ENCODE measurements at places on chromosomes 13 and 19.

GRCh38 chr13:30026093-30026492 is 175.7 kb upstream of the UBL3 start:
- peak; percentile 36 for DNase-seq

DNA sequence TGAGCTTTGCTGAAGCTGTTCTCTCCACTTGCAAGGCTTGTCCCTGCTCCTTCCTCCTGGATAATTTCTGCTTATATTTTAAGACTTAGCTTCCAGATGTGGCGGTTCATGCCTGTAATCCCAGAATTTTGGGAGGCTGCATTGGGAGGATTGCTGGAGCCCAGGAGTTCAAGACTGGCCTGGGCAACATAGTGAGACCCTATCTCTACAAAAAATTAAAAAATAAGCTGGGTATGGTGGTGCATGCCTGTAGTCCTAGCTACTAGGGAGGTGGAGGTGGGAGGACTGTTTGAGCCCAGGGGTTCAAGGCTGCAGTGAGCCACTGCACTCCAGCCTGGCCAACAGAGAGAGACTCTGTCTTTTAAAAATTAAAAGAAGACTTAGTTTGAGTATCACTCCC is 31.6 kb downstream of the CEBPA start:
- no peak for DNase-seq

- DNase-seq, result no peak
Measured at GRCh38 chr13:107845911-107846310, 369.4 kb downstream of the LIG4 start.

DNA sequence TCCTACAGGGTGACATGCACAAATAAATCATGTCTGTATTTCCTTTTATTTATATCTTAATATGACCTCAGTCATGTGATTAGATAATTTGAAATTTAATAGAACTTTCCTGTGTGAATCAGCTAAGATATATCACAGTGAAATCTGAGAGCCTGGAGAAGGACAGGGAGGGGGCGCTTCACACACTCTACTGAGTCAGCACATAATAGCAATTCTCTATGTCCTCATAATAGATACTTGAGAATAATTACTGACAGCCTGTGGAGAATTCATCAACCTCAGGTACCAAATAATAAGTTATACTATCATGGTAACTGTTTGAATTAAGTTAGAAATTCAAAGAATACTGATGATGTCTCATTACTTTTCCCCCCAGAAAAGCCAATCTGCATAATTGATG is 98.0 kb upstream of the SLC10A2 start:
- no peak for DNase-seq

DNA sequence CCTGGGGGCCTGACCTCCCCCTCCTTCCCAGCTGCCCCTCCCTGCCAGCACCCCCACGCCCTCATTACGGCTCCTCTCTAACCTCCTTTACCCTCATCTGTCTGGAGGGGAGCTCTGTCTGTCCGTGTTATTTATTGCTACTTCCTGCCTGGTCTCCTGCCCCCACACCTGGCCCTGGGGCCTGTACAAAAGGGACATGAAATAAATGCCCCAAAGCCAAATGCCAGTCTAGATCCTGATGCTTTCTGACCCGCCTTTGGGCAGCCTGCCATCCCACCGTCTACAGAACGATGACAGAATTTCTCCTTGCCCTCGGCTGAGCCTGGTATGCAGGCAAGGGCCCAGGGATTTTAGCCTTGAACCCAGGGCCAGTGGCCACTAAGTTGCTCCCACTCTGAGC is 15.4 kb upstream of the CD22 start:
- DNase-seq, result no peak

- DNase-seq, result no peak
Measured at GRCh38 chr13:48220592-48220980, 12.4 kb upstream of the ITM2B start.

DNA sequence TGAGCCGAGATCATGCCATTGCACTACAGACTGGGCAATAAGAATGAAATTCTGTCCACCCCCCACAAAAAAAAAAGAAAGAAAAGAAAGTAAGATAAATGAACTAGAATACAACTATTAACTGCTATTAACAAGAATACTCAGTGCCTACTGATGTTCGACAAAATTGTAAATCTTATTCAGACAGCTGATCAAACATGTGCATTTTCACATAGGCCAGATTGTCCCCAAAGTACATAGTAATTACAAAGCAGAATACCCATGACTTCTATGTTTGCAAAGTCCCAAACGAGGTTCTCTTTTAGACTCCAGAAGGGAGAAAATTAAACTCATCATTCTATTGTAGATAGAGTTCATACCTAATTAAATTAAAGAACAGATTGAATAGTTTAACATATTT is 113.4 kb downstream of the UFM1 start:
- no peak for DNase-seq

DNA sequence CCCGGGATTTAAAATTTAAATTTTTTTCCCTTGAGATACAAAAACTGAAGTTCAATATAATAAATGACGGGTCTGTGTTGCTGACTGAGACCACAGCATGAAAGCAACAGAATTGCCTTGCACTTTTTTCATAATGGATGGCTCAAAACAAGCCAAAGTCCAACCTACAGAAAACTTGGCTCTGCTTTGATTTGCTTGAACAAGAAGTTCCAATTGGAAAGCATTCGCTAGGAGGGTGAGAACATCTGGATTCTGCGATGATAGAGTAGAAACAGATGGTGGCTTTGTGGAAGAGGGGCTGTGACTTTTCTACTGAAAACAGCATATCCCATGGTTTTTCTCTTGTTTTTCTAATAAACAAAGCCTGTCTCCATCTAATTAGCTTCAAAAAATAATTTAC is 46.4 kb downstream of the THSD1 start:
- no peak for DNase-seq

DNA sequence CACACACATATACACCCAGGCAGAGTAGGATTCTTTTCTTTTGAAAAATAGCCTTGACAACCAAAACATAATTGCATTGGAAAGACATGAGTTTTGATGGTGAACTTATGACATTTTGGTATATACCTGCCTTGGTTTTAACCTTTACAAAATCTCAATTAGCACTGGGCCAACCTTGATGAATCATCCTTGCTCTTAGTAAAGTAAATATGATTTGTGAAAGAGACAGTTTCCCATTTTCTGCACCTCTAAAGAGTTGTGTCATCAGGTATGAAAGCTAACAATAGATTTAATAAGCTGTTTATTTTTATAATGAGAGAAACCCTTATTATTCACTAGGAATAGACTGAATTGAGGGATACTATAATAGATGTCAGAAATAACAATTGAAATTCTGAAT is 15.7 kb upstream of the ENOX1 start:
- DNase-seq, result no peak

DNA sequence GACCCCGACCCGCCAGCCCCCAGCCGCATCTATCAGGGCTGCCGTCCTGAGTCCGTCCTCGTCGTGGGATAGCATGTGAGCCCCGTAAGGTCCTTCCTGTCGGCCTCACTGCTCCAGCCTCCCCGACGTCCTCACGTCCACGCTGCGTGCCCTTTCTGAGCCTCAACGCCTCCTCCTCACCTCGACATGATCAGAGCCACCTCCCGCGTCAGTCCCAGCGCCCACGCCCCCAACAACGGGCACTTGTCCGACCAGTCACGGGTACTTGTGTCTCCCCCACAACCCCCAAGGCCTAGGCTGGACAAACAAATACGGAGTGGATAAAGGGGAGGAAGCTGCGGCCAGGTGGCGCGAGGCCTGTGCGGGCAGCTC is 665 bp downstream of the ZNF497 start:
- DNase-seq, result peak; percentile 67

DNA sequence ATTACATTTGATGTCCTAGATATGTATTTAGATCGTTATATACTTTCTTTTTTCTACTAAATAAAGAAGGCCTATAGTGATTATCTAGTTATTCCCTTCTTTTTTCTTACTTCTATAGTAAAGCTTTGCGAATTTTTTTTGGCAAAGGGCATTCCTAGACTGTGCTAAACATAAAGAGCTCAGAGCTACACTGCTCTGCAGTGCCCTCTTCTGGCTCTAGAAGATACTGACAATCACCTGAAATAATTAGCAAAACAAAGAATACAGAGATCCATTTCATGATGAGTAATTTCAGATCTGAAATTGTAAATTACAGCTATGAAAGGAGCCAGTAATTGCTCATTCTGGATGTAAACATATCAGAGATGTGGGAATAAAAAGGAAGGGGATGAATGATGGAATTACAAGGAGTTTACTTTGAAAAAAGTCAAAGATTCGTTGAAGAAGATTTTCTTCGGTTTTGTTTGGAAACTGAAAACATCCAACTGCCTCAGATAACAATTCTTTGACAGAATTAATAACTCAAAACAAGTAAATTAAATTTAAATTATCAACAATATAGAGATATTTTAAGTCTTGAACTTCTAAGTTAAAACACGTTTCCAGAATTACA is 288.5 kb downstream of the NALCN start:
- peak; percentile 63 for DNase-seq

- DNase-seq, result no peak
Measured at GRCh38 chr13:103487841-103488240, 421.6 kb upstream of the SLC10A2 start.

DNA sequence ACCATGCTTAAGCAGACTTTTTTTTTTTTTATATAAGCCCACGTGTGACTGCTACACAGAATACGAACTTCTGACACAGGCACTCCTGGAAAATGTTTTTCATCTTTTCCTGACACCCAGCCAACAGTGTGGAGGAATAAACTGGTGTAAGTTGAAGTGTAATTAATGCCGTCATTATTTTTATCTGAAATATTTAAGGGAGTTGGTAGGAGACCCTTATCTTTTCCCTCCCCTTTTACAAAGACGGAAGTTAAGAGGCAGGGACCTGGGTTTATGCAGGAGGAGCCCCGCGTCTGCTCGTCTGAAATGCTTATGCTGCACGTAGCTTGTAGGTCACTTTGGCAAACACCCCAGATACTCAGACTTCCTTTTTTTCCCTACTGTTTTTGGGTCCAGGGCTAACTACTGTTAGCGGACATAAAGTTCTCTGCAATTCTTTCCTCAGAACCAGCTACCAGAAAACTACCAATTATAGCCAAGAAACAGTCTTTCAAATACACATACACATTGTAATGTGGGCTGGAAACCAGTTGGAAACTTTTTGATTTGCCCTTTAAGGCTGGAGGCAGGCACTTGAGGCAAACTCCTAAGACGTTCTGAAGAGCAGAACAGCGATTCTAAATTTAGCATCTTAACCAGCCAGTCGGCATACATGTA is 50.8 kb downstream of the EFNB2 start:
- peak; percentile 82 for DNase-seq

DNA sequence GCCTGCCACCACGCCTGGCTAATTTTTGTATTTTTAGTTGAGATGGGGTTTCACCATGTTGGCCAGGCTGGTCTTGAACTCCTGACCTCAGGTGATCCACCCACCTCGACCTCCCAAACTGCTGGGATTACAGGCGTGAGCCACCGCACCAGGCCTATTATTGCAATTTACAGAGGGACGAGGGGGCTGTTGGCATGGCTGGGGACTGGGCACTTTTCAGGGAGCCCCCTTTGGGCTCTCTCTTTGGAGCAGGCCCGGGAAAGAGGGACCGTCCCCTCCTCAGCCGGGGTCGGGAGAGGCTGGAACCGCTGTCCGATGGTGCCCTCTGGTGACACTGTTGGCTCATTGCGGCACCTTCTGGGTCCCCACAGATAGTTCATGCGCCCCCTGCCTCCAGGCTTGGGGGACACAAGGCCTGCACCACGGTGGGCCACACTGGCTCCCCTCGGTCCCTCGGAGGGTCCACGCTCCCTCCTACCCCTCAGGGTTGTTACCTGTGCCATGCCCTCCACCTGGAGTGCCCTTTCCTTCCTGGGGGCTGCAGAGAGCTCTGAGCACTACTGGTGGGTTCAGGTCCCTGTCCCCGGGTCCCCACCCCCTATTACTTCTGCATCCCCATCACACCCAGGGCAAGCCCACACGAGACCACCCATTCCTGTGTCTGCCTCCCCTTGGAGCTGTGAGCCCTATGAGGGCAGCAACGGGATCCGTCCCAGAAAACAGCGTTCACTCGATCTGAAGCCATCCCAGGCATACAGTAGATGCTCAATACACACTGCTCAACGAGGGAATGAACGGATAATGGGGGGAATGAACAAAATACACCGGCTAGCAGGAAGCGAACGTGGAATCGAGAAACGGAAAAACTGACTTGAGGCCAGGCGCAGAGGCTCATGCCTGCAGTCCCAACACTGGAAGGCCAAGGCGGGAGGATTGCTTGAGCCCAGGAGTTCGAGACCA is 12.5 kb downstream of the FEM1A start:
- DNase-seq, result no peak

- DNase-seq, result peak; percentile 23
Measured at GRCh38 chr13:30191491-30192100, 115.8 kb downstream of the KATNAL1 start.

GRCh38 chr13:46698014-46698413 is 98.9 kb downstream of the ESD start:
- DNase-seq, result no peak

GRCh38 chr13:95505986-95506385 is 46.5 kb upstream of the CLDN10 start:
- DNase-seq, result no peak

All from cardiac fibroblast (primary cell).